ENCODE measurements at places on chromosomes 1 and 21.

GRCh38 chr1:16521288-16521583 lies 7.2 kb upstream of the RNU1-1 start:
- DNase-seq = no peak

GRCh38 chr1:73635021-73635420 lies 563.0 kb downstream of the LRRIQ3 start:
- DNase-seq = no peak

DNA sequence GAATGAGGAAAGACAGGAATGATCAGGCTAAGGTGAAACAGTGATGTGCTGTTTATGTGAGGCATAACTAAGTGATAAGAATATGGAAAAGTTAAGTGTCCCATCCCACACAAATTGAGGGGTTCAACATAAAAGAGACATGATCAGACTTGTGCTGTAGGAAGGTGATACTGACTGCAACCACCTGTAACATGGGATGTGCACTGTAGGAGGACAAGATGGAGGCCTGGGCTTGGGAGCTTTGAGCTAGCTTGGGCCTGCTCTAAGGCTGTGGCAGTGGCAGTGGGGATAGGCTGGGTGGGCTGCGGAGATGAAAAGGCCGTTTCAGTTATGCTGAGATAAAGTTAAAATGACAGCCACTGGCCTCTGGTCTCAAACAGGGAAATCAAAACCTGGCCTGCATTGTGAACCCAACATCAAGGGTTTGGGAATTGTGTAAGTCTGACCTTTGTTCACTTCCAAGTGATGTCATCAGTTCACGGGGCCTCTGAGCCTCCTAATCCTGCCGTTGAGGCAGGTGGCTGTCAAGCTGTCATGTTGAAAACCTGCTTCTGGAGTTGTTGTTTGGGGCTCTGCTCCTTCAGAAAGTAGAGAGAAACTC lies 61.2 kb upstream of the TENT5C start:
- no peak for DNase-seq

GRCh38 chr1:44507490-44508396 lies 102.7 kb downstream of the RNF220 start:
- DNase-seq = peak; percentile 79

DNA sequence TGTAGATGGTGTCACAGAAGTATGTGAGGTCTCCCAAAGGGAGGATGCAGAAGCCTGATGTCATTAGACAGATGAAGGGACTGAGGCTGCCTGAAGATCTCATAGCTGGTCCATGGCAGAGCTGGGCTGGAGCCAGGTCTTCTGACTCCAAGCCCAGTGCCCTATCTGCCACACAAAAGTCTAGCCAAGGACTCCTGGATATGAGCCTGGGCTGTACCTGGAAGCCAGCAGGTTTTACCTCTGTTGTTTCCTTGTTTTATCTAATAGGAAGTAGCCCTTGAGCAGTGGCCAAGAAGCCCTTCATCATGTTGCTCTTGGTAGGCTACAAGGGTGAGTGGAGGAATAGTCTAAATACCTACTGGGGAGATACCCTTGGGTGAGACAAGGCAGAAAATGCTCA lies 74.4 kb upstream of the SLC44A3 start:
- DNase-seq = no peak

- DNase-seq = no peak
These were observed 138.3 kb upstream of the SNX7 start for GRCh38 chr1:98523256-98523655.

DNA sequence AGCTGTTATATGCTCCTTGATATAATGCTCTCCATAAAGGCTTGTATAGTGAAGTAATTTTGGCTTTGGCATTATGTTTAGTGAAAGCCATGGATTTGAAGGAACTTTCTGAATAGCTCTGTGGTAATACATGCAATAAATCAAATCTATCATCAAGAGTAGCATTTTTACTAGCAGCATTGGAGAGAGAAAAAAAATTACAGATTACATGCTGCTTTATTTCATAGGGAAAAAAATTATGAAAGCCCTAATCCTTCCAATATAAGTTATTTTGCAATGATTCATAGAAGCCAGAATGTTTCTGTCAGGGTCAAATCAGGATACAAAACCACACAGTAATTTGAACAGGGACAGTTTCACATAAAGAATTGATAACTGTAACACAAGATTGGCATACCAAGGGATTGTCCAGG lies 250.0 kb downstream of the SPATA17 start:
- no peak for DNase-seq

GRCh38 chr1:60078182-60078581 lies 4.6 kb upstream of the C1orf87 start:
- no peak for DNase-seq

DNA sequence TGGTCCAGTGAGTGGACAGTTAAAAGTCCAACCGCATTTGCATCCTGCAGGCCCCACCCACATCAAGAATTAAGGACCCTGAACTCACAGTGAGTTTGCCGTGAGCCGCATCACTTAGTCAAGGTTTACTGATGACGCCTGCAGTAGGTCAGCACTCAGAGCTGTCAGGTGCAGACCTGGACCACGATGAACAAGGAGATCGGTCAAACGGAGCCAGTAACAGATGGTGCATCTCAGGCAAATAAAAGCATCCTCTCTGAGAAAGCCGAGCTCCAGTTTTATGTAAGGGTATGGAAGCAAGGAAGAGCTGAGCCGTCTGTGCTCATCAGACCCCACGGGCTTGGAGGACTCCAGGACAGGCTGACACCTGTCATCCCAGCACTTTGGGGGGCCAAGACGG lies 4.5 kb downstream of the PRDM15 start:
- no peak for DNase-seq

- DNase-seq = no peak
These were observed 137.8 kb upstream of the PALMD start for GRCh38 chr1:99507906-99508732.

- DNase-seq = no peak
These were observed 2.0 kb upstream of the GJC2 start for GRCh38 chr1:228147768-228148167.

- DNase-seq = no peak
These were observed 26.6 kb upstream of the RGS13 start for GRCh38 chr1:192609110-192610079.

- no peak for DNase-seq
These were observed 257.3 kb downstream of the CAMTA1 start for GRCh38 chr1:7042322-7043190.

DNA sequence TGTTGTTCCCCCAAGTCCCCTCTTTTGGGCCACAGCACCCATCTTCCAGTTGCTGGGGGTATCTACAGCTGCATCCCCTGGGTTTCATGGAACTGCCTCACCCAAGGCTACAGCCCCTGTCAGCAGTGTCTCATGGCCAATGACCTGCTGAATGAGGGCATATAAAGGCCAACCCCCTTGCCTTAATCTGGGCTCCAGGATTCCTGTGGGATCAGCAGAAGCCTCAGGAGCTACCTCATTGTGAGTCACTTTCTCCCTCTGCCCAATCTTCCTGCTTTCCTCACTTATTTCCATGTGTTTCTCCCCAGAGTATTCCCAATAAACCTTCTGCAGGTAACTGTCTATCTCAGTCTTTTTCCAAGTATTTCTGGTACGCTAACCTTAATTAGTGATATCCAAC lies 37.3 kb upstream of the SYT14 start:
- no peak for DNase-seq

DNA sequence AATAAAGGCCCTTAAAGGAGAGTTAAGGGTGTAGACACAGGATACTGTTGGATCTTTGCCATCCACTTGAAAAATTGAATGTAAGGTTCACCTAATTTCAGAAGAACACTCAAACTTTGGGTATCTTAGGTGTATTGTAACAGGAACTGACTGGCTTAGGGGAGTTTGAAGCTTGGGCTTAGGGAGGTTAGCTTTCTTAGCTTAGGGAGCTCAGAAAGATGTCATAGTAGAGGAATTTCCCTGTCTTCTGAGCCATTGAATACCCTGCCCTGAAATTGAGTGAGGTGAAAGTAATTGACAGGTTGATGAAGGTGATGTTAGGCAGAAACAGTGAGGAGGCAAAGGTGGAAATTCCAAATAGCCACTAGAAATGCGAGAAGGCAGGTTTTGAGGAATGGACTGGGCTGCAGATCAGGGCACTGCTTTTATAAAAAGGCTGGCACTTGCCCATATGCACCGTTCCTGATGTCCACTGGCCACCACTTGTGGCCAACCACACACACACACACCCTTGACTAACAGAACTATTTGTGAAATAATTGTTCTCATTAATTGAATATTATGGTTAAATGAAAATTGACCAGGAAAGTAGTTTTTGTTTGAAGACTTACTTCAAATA lies 16.5 kb downstream of the BACH1 start:
- DNase-seq = no peak

- no peak for DNase-seq
These were observed 39.0 kb upstream of the LMX1A start for GRCh38 chr1:165395478-165395877.

Data from amygdala (tissue), 56 donors.